ENCODE measurements at places on chromosomes 2 and 18.

- DNase-seq: no peak
Measured at GRCh38 chr2:193315428-193316091, 1120.8 kb upstream of the TMEFF2 start.

DNA sequence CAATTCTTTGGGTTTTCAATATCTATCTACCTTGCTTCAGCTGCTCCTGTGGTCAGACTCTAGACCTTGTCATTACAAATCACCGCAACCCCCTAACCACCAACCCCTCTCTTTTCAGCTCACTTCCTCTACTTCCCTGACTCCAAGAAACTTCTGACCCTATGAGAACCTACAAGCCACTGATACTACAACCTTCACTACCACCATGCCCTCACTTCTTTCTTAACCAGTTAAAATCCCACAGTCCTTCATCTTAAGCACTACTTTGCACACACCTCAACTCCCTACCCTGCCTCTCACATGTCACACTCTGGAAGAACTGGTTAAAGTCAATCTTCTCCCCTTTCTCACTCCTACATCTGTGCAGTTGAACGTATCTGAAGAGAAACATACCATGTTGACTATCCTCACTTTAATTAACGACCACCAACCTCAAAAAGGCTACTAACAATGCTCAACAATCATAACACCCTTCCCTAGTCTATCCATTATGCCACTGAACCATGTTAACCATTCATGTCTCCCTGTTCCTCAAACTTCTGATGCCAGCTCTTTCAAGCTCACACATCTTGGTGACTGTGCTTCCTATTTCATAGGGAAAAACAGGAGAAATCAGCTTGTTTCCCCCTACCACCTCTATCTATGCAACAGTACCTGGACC is 12.6 kb downstream of the EIF2AK3 start:
- no peak for DNase-seq

- DNase-seq: no peak
Measured at GRCh38 chr18:5720132-5720531, 175.2 kb downstream of the TMEM200C start.

DNA sequence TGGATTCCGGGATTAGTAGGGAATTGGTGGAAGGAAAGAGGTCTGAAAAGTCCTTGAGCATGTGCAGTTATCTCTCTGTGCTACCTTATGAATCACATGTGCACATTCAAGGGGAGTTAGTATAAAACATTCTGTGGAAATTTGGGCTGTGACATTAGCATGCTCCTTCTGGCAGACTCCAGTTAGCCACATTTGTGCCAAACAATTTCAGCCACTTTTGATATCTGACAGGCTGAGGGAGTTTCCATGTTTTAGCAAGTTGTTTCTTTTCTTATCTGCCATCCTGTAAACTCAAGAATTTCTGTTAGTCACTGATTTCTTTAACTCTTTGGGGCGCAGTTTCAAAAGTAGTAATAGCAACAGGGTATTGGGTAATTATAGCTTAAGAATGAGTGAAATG is 28.3 kb upstream of the GYPC start:
- no peak for DNase-seq

DNA sequence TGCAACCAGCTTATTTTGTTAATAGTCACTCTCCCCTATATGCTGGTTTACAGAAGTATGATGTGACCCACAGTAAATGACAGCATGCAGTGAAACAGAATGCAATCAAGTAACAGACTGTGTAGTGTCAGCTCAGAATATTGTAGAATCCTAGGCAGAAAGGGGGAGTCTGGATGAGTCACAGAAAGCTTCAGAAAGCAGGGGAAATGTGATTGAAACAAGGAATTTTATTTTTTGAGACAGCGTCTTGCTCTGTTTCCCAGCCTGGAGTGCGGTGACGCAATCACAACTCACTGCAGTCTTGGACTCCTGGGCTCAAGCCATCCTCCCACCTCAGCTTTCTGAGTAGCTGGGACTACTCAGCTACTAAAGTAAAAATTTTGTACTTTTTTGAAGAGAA is 219.9 kb upstream of the FBXO11 start:
- DNase-seq: no peak

GRCh38 chr18:59769129-59769865 is 72.1 kb upstream of the CCBE1 start:
- no peak for DNase-seq

- no peak for DNase-seq
Measured at GRCh38 chr2:20487392-20488174, 40.7 kb downstream of the RHOB start.
